Coronary artery (tissue), 2 donors: ENCODE measurements at places on chromosomes 1 and 21.

DNA sequence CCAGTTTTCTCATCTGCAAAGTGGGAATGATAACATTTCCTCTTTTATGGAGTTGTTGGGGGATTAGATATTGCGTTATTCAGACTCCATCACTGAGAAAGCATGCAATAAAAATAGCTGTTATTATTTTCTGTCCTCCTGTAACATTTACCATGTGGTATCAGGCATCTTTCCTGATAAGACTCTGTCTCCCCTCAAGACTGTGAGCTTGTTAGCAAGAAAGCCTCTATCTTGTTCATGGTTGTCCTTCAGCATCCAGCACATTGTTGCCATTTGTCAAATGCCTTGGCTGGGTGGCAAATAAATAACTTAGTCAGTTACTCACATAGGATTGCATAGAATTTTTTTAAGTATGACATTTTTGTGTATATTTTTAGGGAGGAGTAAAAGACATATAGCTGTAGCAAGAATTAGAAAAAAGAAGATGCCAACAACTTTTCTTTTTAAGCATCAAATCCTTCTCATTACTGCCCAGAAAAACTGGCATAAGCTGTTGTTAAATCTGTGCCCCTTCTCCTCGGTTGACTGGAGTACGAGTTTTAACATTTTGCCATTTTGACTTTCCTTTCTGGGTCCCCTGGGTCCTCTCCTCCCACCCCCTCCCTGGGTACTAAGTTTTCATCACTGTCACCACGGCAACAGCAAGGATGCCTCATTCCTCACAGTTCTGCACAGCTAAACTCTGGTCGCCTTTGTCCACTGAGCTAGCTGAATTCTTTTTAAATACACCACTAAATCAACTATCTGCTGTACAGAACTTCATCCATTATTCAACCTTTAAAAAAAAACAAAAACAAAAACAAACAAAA lies 1.0 kb upstream of the JAM2 start:
- DNase-seq, result no peak

DNA sequence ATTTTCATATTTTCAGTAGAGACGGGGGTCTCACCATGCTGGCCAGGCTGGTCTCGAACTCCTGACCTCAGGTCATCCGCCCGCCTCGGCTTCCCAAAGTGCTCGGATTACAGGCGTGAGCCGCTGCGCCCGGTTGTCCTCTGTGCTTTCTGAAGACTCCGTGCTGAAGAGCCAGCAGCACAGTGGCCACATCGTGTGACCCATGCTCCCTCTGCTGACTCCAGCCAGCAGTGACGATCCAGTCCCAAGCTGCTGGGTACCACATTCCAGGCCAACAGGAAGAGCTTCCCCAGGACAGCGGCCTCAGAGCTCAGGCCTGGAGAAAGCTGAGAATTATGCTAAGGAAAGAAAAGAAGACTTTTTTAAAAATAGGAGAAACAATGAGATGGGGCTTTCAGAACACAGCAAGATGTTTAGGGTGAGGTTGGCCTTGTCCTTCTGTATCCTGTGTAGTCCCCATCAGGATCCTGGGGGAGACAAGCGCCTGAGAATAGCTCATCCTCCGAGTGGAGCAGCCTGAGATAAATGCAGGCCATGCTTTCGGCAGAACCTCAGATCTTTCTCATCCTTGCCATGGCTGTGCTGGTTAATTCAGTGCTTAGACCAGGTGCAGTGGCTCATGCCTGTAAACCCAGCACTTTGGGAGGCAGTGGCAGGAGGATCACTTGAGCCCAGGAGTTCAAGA lies 207.1 kb downstream of the SLC35F3 start:
- DNase-seq, result no peak

- peak; percentile 62 for DNase-seq
These were observed 1.1 kb downstream of the KRTAP10-12 start for GRCh38 chr21:44697811-44698734.

DNA sequence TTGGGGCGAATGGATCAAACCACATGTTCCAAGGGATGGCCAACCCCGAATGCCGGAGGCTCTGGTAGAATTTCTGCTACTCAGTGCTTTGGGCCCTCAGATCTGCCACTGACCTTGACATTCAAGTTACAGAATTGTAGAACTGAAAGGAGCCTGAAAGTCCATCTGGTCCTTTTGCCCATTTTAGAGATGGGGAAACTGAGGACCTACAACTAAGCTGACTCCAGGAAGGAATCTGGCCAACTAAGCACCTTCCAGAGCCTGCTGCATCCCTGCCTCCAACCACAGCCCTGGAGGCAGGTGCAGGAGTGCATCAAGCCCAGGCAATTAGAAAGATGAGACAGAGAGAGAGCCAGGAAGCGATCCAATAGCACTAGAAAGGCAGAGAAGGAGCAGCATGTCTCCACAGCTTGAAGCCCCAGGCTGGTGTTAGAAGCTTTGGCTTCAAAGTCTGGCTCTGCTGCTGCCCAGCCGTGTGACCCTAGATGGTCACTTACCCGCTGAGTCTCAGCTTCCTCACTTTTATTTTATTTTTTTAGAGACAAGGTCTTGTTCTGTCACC lies 1.3 kb upstream of the CTRC start:
- DNase-seq, result no peak

DNA sequence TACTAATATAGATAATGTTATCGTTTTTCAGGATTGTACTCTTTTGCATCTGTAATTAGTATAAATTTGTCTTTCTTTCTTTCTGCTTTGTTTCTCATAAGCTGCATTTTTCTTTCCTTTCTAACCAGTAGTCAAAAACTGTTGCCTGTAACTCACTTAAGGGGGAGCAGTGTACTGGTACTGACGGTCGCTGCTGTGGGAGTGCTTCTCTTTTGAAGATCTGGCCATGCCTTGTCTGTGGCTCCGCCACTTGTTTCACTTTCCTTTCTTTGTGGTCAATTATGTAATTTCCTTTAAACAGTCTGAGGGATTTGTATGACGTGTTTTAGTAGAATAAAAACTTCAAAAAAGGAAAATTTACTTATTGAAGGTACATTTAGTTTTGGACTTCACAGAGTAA lies 37.0 kb downstream of the MIA3 start:
- DNase-seq, result no peak

- DNase-seq, result no peak
These were observed 11.7 kb downstream of the LHX9 start for GRCh38 chr1:197928849-197929336.

DNA sequence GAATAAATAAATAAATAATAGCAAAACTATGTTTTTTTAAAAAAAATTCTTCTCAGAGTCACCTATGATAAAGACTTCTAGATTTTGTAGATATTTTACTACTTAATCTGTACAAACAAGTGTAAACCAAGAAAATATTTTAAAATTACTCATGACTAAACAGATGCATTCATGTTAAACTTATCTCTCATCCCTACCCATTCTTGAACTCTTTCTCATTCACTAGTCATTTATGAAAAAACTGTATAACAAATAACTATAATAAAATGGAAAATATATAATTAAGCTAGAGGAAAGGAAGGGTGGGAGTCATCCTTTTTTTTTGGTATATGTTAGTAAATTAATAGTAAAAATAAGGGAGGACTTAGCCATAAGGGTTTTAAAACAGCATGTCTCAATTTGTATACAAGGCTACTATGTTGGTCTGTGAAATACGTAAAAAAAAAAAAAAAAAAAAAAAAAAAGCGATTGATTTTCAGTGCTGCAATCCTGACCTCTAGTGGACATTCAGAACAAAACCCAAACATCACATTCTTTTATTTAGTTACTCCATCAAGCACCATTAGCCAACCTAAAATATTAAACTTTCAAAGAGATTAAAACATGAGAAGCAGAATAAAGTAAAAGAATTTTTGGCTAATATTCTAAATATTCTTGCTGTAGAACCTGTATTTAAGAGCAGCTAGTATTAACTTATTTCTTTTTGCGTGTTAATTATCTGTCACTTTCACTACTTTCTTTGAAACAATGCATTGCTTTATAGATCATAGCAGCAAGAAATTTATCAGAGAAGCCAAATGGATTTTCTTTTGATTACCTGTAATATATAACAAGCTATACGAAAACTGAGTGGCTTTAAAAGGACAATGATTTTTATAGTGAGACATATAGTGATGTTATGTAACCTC lies 255.8 kb upstream of the CACYBP start:
- no peak for DNase-seq

GRCh38 chr1:226820941-226821718 lies 49.3 kb upstream of the PSEN2 start:
- peak; percentile 84 for DNase-seq

GRCh38 chr1:9823943-9824701 lies at the start of gene CLSTN1:
CLSTN1 (minus strand) TSS chr1:9823965; CDS start chr1:9823733, 232 bp downstream.
- peak; percentile 85 for DNase-seq

- no peak for DNase-seq
These were observed 470.9 kb downstream of the SMYD3 start for GRCh38 chr1:246036175-246036574.

DNA sequence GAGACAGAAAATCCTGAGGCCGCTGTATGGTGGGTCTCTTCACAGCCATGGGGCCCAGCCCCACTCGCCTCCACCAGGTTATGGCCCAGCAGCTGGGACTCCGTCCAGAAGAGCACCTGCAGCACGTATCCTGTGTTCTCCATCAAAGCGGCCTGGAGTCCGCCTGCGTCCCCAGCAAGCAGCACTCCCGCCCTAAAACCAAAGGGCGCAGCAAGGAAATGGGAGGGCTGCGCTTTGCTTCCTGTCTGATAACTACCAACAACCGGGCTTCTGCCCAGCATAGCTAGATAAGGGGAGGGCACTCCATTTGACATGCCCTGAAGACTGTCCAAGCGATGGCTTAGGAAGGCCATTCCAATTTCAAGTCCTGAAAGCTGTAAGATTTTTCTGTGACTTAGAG lies 119.9 kb downstream of the KCNJ15 start:
- no peak for DNase-seq

GRCh38 chr1:179298952-179299351 lies 5.4 kb downstream of the SOAT1 start:
- no peak for DNase-seq

DNA sequence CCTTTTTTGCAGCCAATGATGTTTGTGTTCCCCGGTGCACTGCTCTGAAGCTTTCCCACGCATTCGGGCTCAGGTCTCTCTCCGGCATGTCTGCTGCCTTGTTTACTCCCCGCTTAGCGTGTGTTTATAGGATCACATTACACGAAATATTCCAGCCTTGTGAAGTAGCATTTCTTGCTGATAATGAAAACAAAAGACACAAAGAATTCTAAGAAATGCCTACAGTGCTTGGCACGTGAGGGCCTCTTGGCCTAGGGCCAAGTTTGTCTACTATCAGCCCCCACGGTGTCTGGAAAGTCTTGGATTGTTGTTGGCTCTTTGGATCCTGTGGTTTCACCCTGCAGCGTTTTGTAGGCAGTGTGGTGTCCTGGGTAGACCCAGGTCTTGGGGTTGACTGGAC lies 11.2 kb upstream of the GSTM4 start:
- no peak for DNase-seq

DNA sequence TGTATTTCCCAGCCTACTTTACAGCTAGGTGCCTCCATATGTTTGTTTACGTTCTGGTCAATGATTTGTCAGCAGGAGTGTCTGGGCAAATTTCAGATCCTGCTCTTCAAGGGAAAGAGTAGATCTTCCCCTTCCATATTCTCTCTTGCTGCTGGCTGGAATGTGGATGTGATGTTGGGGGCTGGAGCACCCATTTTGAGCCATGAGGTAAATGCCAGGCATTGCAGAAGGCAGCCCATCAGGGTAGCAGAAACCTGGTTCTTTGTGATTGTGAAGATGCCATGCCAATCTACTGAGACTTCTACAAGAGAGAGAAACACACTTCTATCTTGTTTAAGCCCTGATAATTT lies 25.1 kb downstream of the RUNX1 start:
- no peak for DNase-seq

GRCh38 chr1:56462209-56462608 lies 117.2 kb downstream of the PLPP3 start:
- DNase-seq, result no peak

GRCh38 chr1:175000697-175001187 lies 995 bp downstream of the CACYBP start:
- no peak for DNase-seq

DNA sequence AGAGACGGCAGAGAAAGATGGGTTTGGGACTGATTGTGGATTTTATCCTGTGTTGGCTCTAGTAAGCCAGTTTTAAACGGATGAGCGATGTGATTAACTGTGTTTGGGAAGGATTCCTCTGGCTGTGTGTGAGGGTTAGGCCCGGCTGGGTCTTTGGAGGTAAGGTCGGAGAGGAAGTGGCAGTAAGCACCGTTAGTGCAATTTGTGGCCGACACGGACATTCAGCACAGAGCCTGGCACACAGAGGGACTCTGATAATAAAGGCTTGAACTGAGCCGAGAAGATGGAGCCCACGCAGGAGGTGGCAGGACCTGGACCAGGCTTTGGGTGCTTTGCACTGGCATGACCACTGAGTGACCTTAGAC lies 1.3 kb downstream of the MTFR1L start:
- DNase-seq, result no peak

DNA sequence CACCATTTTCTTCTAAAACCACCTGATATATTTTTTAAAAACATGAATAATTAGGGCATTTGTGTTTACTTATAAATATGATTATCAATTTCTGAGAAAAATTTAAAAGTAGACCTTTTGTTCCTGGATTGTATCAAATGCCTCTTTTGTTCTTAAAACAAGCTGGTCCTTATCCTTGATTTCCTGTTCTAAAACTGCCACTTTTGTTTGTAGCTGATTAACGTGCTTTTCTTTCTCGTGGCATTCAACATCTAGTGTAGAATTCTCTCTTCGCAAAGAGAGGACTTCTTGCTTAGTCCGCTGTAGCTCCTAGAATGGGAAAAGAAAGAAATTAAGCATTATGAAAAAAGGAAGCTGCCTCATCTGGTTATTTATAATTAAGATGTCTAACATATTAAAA lies 25.0 kb downstream of the SASS6 start:
- DNase-seq, result no peak

GRCh38 chr1:234605983-234606783 lies 3.8 kb downstream of the IRF2BP2 start:
- DNase-seq, result no peak

DNA sequence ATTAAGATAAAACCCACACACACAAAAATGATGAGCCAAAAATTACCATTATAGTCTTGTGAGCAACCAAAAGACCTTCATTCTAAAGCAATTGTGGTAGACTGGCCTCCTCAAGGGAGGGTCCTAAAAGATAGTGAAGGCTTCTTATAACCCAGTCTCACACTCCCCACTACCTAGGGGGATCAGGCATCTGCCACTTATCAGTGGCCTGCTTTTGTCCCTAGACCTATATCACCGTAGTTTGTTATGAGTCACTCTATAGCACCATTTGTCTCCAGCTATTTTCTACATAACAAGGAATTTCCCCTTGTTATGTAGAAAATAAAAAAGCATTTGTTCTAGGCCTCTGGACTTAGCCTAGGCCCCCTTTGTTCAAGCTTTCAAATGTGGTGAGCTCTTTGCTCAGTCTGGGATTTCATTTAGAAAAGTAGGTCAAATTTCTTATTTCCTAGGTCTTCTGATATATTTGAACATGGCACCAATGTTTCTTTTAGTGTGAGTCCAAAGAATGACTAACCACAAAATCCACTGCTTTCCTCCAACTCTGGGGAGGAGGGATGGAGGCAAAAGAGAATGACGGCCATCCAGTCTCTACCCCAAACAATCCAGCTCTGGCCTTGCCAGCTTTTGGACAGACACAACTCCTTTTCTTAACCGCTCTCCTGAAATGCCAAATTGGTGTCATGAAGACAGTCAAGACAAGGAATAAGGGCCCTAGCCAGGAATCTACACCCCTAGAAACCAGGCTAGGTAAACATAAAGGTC lies 8.9 kb downstream of the ADAR start:
- no peak for DNase-seq
